ENCODE measurements at places on chromosomes 5 and 9. TPM values are rescaled to one million over a fixed set of nuclear protein-coding genes. Genes with fewer than 3 reads are reported as not detected.

DNA sequence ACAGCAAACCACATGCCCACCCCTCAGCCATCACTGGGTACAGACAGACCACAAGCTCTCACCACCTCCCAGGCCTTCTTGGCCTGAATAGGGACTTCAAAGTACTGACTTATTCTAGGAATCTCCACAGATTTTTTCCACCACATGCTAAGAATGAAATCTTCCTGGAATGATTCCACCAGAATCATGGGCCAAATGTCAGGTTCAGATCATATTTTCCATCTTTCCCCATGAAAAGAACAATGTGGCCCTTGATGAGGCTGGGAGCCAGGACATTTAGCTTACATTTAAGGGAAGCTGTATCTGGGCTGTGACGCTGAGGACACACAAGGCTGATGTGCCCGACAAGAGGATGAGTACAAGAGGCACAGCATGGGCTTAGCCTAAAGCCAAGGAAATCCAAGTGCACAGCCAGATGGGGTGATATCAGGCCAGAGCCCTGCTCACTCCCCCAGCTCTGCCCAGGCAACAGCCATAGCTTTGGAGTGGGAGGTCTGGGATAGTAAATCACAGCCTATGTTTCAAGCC lies 28.1 kb downstream of the ACSL6 start:
- no peak for DNase-seq

DNA sequence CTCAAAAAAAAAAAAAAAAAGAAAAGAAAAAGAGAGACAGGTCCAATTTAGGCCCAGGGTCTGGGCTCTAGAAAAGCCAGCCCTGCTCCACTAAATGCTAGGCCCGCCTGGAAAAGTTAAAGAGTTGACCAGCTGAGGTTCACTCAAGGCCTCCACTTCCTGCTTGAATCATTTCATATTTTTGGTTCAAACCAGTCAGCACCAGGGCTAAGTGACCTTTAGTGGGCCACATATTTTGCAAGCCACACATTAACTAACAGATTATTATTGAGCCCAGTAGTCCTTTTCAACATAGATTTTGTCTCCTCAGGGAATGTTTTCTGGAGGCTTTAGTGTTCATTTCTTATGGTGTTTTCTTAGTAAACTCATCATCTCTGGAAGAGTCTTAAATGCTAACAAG lies 156.6 kb downstream of the TLR4 start:
- no peak for DNase-seq

DNA sequence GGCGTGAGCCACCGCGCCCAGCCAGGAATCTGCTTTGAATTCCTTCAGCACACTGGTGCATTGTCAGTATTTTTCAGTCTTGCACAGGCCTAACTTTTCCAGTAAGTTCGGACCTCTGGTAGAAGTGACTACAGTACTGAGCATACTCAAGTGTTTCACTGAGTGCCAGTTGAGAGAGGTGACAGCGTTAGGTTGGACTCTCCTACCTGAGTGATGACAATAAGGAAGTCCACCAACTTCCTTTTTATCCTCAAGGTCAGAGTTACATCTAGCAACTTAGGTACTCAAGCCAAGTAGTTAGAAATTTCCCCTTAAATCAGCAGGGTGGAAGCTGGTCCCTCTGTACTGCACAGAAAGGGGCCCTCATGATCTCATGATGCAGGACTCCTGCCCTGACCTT lies 26.0 kb upstream of the FSD1L start:
- DNase-seq = no peak

The INSL4 gene
- total RNA-seq = not detected

The RETREG1 gene
- 3.8 TPM for total RNA-seq

The PRKAA1 gene
- total RNA-seq = 158 TPM

Measured in thoracic aorta (tissue), 2 donors.